ENCODE measurements at places on chromosomes 6 and 20. TPM values are rescaled to one million over a fixed set of nuclear protein-coding genes. Genes with fewer than 3 reads are reported as not detected.

DNA sequence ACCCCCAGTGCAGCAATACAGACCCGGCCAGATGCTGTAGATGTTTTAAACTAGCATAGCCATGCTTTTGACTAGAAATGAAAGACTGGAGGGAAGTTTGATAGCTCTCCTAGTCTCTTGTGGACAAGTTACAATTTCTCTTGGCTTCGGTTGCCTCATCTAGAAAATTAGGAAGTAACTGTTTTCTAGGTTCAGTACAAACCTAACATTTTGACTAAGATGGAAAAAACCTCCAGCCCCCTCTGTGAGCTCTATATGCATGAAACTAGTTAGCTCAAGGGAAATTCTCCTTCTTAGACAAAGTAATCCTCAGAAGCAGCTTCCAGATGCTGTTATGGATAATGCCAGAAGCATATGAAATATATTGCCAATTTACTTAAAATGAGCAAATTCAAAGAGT, 86.6 kb downstream of the RNF144B start:
- DNase-seq = no peak

- DNase-seq = no peak
These were observed 244.9 kb downstream of the ZFAND3 start for GRCh38 chr6:38064431-38064830.

DNA sequence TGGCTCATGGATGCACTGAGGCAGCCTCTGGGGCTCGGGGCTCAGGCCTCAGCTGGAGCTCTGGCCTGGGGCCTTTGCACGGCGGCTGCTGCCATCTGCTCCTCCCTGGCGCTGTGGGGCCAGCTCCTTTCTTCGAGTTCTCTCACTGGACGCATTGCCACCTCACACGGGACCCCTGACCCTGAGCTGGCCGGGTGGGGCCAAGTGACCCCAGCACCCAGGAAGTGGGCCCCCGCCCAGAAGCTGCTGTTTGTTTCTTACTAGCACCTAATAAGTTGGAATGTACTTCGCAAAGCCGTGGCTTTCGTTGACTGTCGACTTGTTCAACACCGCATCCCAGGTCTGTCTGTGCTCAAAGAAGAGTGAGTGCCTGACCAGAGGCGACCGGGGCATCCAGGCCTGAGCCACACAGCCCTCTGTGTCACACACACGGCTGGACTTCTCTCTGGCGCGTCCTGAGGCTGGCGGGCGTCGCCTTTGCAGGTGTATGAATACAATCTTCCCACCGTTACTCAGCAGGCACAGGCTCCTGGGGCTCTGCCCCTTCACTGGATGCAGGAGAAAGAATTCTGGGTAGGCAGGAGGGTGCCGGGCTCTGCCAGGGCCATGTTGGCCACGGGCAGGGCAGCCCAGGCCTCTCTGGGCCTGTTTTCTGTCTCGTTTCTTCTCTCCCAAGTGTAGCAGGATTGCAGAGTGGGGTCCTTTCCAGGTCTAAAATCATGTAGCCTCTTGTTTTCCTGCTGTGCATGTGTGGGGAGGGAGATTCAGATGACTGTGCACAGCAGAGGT, 112.9 kb downstream of the DLL1 start:
- DNase-seq = no peak

DNA sequence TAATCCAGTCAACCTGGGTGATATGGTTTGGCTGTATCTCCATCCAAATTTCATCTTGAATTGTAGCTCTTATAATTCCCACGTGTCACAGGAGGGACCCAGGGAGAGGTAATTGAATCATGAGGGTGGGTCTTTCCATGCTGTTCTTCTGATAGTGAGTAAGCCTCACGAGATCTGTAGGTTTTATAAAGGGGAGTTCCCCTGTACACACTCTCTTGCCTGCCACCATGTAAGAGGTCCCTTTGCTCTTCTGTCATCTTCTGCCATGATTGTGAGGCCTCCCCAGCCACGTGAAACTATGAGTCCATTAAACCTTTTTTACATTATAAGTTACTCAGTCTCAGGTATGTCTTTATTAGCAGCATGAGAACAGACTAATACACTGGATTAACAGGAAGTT, 19.5 kb downstream of the GSTA3 start:
- no peak for DNase-seq

PNPLA1 gene
- total RNA-seq = not detected
